ENCODE measurements at places on chromosomes 2 and 18.

- DNase-seq = no peak
These were observed 52.4 kb downstream of the SLC66A2 start for GRCh38 chr18:79898952-79899608.

GRCh38 chr2:214816008-214816533 lies 6.6 kb upstream of the BARD1 start:
- DNase-seq = no peak

GRCh38 chr2:61091485-61091884 lies 25.8 kb downstream of the SANBR start:
- DNase-seq = no peak

DNA sequence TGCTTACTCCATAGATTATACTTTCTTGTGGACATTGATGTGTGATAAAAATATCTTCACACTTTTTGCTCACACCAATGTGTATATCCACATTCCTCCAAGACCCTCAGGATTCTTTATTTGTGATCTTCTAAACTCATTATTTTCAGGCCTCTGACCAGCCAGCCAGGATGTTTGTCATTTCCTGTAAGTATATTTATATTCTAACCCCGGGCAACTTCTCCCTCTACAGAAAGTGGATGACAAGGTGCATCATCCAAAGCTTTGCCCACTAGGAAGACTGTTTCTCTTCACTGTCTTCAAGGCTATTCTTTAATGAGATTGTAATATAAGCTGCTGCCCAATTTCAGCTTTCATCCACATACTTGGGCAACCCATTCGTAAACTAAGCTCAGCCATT lies 3.6 kb upstream of the CWC22 start:
- no peak for DNase-seq

DNA sequence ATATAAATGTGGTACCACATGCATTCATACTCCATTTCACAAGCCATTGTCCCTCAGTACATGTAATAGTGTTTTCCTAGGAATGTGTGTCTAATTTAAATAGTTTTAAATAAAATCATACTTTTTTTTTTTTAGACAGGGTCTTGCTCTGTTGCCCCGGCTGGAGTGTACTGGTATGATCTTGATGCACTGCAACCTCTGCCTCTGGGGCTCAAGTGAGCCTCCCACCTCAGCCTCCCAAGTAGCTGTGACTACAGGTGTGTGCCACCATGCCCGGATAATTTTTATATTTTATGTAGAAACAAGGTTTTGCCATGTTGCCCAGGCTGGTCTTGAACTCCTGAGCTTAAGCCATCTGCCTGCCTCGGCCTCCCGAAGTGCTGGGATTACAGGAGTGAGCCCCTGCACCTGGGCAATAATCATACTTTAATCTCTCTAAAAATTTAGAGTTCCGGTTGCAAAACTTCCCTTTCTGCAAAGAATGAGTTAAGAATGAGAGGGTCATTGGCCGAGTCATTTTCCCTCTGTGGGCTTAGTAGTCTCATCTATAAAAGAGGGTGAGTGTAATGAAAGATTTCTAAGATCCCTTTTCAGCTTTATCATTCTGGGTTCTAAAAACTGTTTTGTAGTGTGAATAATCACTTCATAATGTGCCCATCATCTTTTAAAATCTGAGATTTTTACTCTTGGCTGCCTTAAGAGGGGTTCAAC lies 116.0 kb upstream of the PELI1 start:
- DNase-seq = no peak

DNA sequence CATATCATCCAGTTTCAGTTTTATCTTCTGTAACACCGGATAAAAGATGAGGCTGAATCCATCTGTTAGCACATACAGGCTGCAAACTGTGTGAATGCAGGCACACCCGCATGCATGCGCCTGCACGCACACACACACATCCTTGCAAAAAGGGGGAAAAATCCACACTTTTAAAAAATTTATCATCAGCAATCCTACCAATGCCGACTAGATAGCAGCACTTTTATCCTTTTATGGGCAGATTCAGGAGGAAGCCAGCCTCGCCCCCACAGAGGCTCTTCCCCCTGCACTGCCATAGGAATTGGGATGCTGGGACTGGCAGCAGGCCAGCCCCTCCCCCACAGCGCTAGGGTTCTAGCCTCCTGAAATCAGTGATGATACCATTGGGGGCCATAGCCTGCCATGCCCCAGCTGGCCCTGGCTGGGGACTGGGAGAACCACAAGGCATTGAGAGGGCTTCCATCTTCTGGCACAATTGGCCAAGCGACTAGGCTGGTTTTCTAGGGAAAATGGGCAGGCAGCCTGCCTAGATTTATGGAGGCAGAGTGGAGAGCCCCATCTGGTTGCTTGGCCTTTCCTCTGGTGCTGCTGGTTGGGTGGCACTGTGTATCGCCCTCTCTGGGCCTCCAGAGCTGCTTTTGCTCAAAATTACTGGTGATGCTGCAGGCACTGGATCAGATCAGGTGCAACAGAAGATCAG lies 25.5 kb downstream of the CYRIA start:
- DNase-seq = no peak

DNA sequence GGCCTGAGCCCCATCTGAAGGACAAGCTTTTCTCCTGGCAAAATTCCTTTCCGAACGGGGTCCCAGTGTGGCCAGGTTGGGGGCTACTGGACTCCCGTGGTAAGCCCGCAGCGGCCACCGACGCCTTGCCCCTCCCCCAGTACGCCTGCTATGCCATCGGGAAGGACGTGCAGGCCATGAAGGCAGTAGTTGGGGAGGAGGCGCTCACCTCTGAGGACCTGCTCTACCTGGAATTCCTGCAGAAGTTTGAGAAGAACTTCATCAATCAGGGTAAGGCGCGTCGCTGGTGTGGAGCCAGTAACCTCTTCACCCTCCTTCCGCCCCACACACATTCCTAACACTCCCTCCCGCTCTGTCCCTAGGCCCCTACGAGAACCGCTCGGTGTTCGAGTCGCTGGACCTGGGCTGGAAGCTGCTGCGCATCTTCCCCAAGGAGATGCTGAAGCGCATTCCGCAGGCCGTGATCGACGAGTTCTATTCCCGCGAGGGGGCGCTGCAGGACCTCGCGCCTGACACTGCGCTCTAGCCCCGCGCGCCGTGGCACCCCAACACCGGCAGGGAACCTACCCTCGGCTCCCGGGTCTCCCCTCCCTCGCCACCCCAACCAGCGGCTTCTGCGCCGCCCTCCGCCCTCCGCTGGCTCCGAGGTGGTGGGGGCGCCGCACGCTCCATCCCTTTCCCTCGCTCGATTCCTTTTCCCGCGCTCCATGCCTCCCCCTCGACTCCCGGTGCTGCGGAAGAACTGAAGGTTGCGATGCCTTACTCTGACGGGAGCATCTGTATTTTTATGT lies 13.6 kb upstream of the ANKRD53 start:
- DNase-seq = peak; percentile 58

DNA sequence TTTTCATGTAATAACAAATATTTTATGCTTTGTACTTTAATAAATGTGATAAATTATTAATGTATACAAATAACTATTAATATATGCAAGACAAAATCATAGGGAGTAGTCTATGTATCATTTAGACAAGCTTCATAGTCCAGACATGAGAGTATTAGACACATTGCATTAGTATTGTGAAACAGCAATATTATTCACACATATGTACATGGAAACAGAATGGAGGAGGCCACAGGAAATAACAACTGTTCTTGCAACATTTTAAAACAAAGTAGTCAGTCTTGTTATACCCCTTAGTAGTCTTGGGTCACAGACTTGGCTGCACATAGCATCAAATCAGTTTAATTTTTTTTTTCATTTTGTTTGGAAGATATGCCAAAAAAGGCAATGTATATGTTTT lies 15.8 kb downstream of the DSC1 start:
- DNase-seq = no peak

DNA sequence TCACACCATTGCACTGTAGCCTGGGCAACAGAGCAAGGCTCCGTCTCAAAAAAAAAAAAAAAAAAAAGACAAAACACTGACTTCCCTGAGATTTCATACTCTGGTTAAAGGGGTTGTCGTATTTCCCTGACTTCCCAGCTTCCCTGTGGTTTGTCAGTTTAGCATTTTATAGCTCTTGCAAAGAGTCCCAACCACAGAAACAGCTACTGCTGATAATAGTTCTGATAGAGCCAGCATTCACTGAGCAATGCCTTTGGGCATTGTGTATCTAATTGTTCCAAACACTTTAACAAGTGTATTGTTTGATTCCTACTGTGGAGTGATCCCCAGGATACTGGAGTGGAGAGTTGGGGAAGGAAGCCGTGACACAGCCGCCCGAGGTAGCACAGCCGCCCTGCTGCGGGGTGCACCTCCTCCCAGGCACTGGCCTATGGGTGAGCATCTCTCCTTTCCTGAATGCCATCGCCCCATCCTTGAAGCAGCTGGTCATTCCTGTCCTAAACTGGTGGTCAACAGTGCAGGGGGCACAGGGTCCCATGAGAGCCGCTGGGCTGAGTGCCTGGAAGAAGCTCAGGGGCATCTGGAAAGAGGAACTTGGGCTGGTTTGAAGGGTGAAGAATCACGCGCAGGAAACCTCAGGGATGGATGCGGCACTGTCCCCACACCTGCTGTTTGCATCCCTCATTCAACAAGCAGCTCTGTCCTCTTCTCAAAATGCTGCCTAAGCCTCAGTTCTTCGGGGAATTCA lies 81.0 kb upstream of the TMEM18 start:
- no peak for DNase-seq

DNA sequence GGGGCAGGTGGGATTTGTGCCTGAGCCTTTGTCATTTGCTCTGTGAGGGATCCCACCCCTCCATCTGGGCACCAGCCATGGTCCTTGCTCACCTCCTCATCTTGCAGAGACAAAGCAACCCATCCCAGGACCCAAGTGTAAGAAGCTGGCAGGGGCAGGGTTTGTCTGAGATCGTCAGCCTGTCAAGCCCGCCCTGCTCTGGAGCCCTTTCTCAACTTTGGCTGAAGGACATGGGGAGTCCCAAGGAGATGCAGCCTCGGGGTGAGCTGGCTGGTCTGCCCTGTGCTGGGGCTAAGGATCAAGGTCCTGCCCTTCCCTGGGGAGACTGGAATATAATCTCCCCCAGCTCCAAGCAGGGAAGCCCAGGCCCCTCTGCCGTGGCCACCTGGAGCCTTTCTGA lies 86.0 kb downstream of the CAPN13 start:
- no peak for DNase-seq

DNA sequence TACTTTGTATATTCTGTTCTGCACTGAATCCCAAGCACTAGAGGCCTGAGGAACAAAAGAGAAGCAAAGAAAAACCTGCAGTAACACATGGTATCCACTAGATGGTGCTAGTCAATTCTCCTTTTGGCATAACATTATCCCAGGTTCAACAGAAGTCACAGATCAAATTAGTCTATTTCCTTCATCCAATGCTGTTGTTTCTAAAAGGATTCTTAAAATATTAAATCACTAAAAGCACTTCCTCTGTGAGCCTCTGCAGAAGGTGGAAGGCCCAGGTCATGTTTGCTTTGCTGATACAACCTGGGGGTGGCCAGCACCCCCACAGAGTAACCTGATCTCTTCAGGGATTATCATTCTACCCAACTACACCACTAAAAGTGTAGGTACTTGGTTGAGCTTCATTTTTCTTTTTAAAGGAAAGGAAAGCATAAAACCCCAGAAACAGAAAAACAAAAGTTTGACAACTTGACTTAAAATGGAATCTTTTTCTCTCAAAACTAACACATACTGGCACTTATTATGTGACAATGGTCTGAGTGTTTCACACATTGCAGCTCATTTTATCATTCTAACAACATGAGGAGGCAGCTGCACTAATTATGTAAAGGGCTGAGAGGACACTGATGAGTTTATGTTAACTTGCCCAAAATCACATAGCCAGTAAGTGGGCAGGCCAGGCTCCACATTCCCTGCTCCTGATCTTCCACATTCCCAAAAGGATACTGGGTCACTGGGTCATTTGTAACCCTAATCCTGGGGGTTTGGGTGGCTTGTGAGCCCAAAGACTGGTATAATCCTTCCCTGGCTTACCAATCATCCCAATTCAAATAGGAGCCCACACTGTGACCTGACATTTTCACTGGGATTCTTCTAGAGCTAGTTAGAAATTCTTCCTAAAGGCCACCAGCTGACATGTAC lies 66.8 kb upstream of the DNER start:
- DNase-seq = no peak
